AG04449 (cell line): ENCODE measurements at places on chromosomes 3 and 15.

- DNase-seq: no peak
Observed at GRCh38 chr3:26437678-26438077, 184.9 kb upstream of the LRRC3B start.

GRCh38 chr3:52892290-52892624 is 5.1 kb downstream of the STIMATE start:
- no peak for DNase-seq

DNA sequence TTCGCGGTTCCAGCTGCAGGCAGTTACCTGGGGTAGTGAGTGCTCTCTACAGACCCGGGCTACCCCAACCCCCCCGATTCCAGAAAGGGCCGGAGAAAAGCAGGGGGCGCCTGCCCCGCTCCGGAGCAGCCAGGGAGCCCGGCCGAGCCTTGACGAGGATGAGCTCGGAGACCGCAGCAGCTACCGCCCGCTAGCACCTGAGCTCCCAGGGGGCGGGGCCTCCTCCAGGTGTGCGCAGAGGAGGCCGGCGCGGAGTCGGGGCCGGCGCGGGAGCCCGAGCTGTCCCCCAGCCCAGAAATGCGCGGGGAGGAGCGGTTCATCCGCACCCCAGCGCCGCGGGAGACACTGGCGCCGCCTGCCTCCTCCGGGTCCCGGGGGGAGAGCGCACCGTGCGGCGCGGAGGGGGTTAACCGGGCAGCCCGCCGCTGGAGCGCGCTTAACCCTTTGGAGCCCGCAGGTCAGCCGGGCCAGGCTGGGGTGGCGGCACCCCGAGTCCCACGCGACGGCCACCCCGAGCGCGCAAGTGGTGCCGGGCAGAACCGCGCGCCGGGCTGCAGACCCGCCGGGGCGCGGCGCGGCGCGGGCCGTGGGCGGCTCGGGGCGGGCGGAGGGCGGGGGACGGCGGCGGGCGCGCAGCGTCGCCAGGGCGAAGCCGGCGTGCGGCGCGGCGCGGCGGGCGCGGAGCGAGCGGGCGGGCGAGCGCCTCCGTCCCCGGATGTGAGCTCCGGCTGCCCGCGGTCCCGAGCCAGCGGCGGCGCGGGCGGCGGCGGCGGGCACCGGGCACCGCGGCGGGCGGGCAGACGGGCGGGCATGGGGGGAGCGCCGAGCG is at the start of gene CACNA1D:
TSS of gene CACNA1D (plus strand) at position 649 of the 829 bp plus-strand sequence. CDS start 556 bp downstream, outside the sequence.
- DNase-seq: no peak

DNA sequence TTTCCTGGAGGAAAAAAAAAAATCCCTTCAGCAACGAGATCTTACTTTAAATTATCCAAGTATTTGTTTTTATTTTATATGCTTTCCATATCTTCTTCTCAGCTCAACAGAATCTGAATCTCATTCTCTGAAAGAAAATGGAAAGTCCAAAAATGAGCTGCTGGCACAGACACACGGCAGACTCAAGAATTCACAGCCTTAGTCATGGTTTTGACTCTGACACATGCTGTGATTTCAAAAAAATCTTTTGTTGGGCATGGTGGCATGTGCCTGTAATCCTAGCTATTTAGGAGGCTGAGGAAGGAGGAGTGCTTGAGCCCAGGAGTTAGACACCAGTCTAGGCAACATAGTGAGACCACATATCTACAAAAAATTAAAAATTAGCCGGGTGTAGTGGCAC is 565.0 kb downstream of the MAGI1 start:
- peak; percentile 7 for DNase-seq

DNA sequence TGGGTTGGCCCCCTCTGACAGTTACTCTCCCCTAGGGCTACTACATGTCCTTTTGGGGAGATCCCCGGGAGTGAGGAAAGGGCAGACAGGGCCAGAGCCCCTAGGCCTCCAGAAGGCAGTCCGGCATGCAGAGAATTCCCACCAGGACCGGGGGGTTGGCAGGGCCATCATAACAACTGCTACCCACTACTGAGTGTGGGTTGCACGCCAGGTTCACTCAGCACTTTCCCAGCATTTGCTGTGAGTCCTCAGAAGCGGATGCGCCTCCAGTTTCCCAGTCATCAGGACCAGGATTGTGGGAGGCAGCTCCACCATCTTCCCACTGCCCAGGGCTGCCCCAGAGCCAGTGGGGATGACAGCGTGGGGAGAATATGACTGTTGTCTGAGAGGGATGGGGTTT is 51.2 kb upstream of the HERC1 start:
- no peak for DNase-seq
